ENCODE measurements at places on chromosomes 11 and 22.

GRCh38 chr22:18044548-18045271, 20.3 kb upstream of the MICAL3 start:
- no peak for DNase-seq

DNA sequence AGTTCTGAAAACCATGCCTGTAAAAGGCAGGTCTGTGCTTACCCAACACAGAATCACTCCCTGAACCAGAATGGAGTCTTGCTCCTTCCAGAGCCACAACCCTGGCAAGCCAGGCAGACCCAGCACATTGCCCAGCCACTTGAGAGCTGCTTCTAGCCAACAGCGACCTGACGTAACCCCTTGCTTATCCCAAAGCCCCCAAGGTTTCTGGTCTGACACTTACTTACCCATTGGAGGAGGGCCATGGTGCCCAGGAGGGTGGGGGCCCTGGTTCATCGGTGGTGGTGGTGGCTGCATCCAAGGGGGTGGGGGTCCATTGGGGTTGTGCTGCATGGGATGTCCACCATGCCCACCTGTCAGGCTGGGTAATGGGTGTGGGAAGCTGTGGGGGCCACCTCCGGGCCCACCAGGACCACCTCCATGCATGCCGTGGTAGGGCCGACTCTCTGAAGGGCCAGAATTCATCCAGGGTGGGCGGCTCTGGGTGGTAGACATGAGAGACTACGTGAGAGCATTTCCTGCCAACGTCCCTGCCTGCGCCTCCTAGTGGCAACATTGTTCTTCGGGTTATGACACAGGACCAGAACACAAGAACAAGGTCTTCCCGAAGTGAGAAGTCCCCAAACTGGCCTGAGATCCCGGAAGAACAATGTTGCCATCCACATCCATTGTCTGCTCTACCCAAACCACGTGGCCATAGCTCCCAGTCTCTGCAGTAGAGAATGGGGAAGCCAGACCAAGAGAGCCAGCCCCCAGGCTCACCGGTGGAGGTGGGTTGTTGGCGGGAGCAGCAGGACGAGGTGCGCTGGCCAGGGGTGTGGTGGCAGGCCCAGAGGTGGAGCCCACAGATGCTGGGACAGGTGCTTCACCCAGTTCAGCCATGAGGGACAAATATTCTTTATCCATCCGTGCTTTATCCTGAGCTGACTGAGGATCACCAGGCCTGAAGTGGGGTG, 7.8 kb upstream of the PYGM start:
- DNase-seq, result peak; percentile 79

- no peak for DNase-seq
Measured at GRCh38 chr11:65767406-65767805, 13.4 kb downstream of the AP5B1 start.

DNA sequence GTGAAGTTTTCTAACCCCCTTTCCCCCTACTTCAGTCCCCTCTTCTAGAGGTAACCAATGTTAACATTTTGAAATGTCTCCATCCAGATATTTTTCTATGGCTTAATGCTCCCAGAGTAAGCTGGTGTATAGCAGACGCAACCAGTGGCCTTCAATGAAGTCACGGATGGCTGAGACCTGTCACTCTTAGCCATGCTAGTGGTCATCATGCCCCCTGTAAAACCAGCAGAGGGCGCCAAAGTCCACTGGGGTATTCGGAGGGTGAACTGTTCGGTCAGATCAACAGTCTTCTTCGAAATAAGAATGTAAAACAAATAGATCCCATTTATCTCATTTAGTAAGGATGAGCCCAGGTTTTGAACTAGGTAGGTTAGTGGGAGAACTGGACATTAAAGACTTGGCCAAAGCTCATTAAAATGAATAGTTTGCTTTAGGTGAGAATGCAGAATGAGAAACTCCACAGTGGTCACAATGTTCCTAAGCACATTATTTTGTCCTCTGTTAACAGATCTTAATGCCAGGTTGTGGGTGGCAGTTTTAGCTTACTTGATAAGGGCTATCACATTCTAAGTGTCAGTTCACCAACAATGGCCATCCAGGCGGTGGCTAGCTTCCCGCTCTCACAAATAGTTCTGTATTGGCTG, 8.6 kb upstream of the MMP8 start:
- DNase-seq, result peak; percentile 57

DNA sequence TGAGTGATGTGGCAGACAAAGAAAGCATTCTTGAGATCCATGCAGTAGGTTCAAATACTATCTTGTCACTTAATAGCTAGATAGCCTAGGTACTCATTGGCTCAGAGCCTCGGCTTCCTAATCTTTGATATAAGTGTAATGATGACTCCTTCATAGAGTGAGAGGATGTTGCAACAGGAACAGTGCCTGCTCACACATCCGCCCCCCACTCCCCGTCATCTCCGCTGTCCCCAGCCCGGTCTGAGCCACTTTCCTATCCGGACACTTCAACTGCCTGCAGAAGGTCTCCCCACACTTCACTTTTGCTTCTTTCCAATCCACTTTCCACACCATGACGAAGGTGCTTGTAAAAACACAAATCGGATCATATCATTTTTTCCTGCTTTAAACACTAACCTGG, 128.8 kb downstream of the NTM start:
- DNase-seq, result no peak

DNA sequence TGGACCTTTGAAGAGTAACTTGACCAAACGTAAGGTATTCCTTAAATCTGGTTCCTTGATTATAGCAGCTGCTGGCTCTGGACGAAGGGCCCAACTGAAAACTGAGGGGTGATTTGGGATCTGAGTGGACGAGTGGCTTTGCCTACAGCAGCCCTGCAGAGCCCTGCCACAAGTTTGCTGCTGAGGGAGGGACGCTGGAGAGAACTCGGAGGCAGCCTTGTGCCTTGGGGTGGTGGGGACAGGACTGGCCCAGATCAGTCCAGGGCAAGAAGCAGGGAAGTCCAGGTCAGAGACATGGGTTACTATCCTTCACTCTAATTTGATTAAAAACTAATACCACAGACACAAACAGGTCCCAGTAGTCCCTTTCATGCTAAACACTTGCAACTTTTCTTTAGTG, 89.6 kb upstream of the PITPNB start:
- DNase-seq, result no peak

- no peak for DNase-seq
Measured at GRCh38 chr22:45992737-45993136, 15.8 kb upstream of the WNT7B start.

DNA sequence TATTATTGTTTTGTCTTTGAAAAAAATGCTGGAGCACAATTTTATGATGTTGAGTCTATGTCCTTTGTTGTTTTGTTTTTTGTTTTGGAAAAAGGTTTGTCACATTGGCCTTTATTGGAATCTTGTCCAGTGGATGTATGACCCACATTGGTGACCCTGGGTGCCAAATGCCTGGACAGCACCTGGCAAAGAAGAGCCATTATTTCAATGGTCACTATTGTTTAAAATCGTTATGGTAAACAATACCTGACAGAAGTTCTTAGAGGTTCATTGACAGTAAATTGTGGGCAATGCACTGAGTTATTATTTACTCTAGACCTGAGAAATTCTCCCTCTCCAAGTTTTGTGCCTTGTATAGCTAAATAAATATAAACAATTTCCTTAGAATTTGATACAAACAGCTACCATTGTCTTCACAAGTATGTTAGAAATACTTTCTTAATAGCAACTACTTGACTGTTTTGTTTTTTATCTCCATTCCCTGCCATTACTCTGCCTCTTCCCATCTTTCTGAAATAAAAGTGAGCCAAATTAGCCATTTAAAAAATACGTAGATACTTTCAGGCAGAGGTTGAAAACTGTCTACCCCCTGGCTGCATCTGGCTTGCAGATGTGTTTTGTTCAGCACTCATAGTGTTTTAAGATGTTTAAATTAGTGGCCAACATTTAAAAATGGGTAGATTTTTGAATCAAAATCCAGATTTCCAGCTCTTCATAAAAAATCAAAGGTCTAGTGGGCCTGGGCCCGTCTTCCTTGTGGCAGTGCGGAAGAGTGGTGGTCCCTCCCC, 39.9 kb downstream of the BMAL1 start:
- no peak for DNase-seq

DNA sequence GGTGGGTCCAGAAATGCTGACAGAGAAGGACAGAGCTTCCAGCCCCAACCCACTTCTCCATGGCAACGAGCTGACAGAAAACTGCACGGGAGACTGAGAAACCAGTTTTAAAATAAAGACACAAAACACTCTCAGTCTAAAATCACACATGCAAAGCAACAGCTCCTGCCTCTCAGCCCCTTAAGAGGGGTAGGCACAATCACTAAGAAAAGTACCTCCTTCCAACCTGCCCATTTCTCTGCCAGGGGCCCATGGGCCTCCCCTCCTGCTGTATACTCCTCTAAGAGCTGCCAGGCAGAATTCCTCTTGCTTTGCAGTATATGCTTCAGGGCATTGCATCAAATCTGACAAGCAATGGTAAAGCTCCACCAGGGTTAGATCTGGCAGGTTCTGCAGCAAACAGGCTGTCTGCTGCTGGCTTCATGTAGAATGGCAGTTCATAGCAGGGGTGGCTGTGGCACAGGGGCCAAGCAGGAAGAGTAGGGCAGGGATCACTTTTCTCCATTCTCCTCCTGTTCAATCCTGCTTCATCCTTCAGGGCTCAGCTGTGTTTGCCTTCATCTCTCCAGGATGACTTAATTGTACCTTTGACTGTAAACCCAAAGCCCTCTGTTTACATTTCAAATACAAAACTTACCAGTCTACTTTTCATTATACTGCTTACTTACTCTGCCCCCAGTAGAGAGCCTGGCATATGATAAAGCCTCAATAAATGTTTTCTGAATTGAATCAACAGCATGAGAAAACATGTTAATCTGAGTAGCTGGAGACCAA, 77.7 kb downstream of the KCNC1 start:
- no peak for DNase-seq

DNA sequence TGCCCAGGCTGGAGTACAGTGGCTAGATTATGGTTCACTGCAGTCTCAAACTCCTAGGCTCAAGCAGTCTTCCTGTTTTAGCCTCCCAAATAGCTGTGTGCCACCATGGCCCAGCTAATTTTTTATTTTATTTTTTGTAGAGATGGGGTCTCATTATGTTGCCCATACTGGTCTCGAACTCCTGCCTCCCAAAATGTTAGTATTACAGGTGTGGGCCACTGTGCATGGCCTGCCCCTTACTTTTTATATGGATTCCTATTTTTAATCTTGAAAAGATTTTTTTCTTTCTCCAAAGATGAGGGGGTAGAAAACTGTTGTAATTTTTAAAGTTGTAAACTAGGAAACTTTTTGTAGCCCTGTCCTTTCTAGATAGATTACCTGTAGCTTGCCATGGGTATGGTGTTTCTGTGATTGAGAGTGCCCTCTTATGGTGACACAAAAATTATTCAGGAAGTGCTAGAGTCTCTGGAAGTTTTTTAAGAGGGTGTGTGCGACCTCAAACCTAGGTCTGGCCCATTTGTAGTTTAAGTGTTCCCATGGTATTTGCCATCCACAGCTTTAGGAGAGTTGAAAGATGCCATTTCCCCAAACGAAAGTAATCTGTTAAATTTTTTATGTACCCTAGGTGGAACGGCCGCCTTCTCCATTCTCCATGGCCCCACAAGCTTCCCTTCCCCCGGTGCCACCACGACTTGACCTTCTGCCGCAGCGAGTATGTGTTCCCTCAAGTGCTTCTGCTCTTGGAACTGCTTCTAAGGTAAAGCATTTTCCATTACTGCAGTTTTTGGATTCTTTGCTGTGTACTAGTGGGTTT, 32.4 kb downstream of the MCAM start:
- DNase-seq, result no peak

- DNase-seq, result no peak
Measured at GRCh38 chr11:119584193-119585042, 144.6 kb downstream of the NECTIN1 start.

- DNase-seq, result no peak
Measured at GRCh38 chr11:19433791-19434190, 193.0 kb upstream of the E2F8 start.

DNA sequence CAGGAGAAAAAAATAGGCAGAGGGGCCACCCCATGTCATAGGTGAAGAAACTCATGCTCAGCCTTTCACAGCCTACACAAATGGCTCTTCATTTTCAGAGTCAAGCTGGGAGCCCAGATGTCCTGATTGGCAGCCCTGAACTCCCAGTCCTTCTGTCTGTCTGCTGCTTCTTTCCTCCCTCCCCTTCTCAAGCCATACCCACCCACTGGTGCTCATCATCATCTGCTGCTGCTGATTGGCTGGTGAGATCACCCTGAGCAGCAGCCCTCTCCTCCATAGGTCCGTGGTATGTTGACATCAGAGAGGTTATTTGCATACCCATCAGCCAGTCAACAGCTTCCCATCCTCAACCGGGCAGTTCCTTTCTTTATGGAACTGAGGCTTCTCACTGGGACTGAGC, 46.1 kb upstream of the PRDM11 start:
- no peak for DNase-seq

DNA sequence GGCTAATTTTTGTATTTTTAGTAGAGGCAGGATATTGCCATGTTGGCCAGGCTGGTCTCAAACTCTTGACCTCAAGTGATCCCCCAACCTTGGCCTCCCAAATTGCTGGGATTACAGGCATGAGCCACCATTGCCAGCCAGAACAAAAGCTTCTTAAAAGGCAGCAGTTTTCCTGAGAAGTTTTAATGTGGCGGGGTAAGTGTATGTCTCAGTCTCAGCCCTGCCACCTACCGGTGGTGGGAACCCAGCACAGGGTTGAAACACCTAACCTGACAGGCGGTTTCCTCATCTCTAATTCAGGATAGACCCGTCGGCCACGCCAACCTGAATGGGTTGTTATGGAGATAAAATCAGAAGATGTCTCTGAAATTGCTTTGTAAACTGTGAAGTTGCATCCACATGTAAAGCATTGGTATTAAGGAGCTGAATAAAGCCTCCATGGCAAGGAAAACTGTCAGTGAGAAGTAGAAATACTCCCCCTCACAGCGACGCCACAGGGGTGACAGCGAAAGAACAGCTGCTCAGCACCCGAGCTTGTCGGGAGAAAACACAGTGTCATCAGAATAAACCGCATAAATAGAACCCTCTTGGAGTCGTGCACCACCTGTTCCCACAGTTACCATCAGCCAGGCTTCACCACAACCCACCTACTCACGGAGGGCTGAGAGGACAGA, 165.9 kb upstream of the NCAM1 start:
- DNase-seq, result peak; percentile 9

DNA sequence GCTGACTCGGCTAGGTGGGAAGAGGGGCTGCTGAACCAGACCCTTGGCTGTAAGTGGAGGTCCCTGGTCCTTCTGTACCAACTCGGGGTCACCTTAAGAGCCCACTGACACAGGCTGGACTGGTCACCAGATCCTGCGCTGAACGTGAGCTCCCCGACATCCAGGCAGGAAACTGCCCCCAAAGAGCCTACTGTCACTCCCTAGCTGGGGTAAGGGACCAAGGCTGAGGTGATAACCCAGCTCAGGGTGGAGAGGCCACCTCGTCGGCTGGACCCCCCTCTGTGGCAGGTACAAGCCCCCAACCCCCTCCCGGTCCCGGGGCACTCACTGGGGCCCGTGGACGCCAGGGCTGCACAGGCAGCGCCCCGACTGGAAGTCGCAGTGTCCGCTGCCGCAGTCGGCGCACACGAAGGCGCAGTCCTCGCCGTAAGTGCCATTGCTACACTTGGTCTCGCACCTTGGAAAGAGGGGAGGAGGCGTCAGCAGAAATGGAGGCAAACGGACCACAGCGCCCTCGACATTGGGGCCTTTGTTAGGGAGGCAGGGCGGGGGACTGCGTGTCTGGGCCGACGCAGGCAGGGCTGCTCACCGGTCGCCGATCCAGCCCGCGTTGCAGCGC, 7.4 kb downstream of the SCARF2 start:
- DNase-seq, result no peak

All from hematopoietic multipotent progenitor cell treated with erythropoietin and hydrocortisone succinate and interleukin-3 and kit ligand, for 17 days (in vitro differentiated cells).